ENCODE measurements at places on chromosomes 12 and 14.

DNA sequence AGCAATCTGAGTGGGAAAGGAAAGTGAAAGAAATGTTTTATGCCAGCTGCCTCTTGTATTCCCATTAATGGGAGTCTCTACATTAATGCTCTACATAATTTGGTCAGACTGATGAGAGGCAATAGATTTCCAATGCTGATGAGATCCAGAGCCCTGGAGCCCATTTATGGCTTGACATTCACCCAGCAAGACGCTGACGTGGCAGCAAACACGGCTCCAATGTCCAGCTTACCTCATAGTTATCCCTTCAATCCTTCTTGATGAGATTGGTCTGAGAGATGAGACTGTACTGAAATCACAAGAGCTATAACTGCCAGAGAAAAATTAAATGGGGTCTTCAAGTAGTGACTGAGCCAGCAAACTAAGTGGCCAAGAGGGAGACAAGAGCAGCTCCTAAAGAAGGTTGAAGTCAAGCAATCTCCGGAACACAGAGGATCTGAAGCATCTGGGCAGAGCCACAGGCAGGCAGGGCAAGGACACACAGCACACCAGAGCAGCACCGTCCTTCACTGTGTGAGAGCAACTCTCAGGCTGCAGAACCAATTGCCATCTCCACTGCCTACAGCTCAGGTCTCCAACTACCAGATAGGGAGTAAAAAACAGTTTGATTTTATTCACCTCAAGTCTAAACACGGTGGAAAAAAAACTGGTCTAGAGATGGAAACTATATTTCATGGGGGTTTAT lies 7.3 kb upstream of the MYO1A start:
- no peak for DNase-seq

GRCh38 chr12:6334940-6335450 lies 6.9 kb downstream of the TNFRSF1A start:
- DNase-seq, result no peak

GRCh38 chr12:82866227-82866775 lies 179.6 kb downstream of the TMTC2 start:
- no peak for DNase-seq

DNA sequence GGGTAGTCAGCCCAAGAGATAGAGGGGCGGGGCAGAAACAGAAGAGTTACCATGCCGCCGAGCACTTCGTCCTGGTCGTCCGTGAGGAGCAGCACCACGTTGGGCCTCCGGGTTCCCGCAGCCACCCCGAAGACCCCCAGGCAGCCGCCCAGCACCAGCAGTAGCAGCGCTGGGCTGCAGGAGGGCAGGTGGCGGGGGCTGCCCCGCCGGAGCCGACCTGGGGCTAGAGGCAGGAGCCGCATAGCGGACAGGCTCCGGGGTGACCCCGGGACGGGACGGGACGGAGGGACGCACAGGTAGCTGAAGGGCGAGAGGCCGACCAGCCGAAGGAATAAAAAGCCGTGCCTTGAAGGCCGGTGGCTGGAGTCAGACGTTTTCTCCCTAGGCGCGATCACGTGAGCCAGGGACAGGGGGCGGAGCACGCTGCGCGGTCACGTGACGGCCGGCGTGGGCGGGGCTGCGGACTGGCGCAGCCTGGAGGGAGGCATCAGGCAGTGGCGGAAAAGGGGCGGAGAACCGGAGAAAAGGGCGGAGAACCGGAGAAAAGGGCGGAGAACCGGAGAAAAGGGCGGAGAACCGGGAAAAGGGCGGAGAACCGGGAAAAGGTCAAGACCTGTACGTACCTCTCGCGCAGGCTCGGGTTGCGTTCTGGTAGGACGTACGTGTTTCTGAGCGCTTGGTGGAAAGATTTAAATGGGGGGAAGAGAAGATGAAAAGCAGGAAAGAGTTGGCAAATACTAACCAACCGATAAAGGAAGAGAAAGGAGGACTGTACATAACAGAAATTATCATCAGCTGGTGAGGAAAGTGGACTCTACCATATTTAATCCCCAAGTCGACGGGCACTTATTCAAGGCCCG lies at the start of gene GNS:
Gene GNS (minus strand): TSS at position 372 of the 860 bp plus-strand sequence. CDS start 130 bp downstream, at position 242.
- peak; percentile 87 for DNase-seq

DNA sequence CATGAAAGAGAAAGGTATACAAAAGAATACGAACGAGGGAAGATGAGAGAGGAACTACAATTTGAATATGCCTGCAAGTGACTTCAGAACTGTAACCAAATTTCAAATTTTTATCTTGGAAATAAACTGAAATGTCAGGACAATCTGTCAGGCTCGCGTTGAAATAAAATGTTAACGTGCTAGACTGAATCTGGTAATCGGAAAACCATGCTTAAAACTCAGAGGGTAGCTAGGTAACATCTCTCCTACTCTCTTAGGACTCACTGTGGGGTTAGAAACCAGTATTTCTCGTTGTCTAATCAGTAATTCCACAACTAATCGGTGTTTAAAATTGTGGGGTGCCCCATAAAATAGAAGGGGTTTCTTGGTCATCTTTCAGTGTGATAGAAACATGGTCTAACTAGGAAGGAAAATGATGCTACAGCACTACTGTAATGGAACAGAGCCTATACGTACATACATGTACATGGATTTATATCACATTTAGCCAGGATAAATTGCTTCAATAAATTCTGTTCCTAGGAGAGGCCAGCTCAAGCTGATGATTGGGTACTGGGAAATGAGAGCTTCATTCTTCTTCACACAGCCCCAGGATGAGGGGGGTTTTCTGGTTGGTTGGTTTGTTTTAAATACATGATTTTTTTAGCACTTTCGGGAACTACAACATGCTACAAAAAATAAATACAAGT lies 23.9 kb downstream of the ATF7 start:
- no peak for DNase-seq

DNA sequence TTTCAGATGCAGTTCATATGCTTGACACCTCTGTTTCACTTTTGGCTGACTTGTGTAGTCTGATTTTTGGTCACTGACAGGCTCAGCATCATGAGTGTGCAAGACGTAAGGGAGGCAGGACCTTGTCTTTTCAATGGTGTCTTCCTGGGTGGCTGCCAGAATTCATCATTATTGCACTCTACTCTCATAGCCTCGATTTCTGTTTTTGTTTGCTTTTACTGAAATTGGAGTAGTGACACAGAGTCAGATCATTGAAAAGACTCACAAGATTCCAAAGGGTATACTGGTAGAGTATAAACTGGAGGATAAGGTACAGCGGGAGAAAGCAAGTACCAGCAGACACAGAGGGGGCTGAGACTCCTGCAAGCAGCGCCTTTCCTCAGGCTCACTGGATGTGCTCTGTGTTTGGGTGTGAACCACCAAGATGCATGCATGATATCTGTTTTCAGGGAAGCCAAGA lies 126.3 kb upstream of the FGD4 start:
- no peak for DNase-seq

- DNase-seq, result no peak
Observed at GRCh38 chr14:102949062-102949800, 26.8 kb downstream of the AMN start.

DNA sequence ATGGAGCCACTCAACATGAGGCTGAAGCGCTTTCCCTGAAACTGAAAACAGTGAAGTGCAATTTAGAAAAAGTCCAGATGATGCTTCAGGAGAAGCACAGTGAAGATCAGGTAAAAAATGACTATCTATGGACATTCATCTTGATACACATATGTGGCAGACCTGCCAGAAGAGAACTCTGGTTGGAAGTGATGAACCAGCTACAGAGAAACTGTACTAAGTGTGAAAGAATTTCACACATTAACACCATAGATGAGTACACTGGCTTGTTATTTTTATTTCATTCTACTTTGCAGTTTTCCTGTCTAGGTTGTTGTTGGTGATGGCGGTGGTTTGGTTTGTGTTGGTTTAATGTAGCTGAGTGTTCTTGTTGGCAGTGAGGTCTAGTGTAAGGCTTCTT lies 174.7 kb downstream of the ESR2 start:
- DNase-seq, result no peak

DNA sequence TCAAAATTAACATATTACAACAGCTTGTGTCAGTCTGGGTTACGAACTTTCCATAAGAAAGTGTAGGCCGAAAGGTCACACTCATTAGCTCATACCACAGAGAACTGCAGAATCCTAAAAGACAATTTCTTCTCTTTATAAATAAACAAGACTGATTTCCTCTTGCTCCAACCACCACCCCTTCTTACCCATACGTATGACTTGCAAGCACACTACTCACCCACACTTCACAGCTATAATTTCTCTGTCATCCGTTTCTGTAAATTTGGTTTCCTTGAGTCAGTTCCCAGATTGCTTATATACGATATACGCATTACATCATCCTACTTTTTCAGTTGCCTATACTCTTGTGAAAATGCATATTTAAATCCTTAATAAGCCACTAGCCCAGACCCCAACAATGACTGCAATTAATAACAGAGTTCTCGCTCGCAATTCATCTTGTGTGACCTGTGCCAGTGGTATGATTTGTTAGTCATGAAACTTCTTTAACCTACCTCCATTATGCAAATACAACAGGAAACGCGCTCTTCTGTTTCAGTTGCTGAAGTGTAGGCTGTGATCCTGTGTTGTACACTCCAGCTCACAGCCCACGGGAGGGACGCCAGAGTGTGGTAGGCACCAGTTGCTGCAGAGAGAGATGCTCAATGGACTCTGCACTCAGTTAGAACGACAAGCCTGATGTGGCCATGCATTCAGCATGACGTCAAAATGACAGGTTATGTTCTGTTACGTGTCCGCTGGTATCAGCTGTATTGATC lies 417.6 kb downstream of the PDZRN4 start:
- DNase-seq, result no peak

GRCh38 chr14:23034498-23035302 lies at the start of gene PSMB5:
Gene PSMB5, minus strand, starts transcription at chr14:23034900. Its CDS starts 19 bp downstream, at chr14:23034881.
- DNase-seq, result peak; percentile 72

- DNase-seq, result no peak
Observed at GRCh38 chr14:56268673-56269072, 150.5 kb downstream of the PELI2 start.

GRCh38 chr12:116533343-116534251 lies 25.6 kb upstream of the MAP1LC3B2 start:
- peak; percentile 48 for DNase-seq

GRCh38 chr12:114776731-114777442 lies 92.9 kb upstream of the TBX3 start:
- DNase-seq, result no peak
